CD4-positive, CD25-positive, alpha-beta regulatory T cell (primary cell): ENCODE measurements at places on chromosomes 2 and 18.
A peak's percentile ranks its signal among the peaks of the same experiment; 100 is the strongest.

- no peak for DNase-seq
Observed at GRCh38 chr2:174681099-174682006, 82.9 kb downstream of the CHRNA1 start.

- peak; percentile 89 for DNase-seq
Observed at GRCh38 chr2:197453914-197454398, 604 bp downstream of the COQ10B start.

GRCh38 chr2:218381916-218382366 is at the start of gene SLC11A1:
TSS of gene SLC11A1 (plus strand) at chr2:218382273. CDS start at chr2:218382369, 96 bp downstream.
- DNase-seq, result no peak

- no peak for DNase-seq
Observed at GRCh38 chr18:63266888-63267790, 52.4 kb downstream of the BCL2 start.

DNA sequence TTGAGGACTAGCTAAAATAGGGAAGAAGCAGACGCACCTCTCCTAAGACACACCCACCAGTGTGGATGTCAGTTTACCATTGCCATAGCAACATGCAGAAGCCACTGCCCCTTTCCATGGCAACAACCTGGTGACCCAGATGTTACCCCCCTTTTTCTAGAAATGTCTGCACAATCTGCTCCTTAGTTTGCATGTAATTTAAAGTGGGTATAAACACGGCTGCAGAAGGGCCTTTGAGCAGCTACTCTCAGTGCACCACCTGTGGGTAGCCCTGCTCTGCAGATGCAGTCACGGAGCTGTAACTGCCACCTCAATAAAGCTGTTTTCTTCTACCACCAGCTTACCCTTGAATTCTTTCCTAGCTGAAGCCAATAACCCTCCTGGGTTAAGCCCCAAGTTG is 87.1 kb downstream of the FBXO15 start:
- DNase-seq, result no peak

GRCh38 chr18:61669320-61669719 is 223.5 kb downstream of the RNF152 start:
- DNase-seq, result no peak

- no peak for DNase-seq
Observed at GRCh38 chr2:56244506-56244905, 60.7 kb downstream of the CCDC85A start.

- no peak for DNase-seq
Observed at GRCh38 chr18:11512096-11513025, 97.0 kb upstream of the SLC35G4 start.

- no peak for DNase-seq
Observed at GRCh38 chr2:69217333-69218080, 169.5 kb downstream of the GFPT1 start.

DNA sequence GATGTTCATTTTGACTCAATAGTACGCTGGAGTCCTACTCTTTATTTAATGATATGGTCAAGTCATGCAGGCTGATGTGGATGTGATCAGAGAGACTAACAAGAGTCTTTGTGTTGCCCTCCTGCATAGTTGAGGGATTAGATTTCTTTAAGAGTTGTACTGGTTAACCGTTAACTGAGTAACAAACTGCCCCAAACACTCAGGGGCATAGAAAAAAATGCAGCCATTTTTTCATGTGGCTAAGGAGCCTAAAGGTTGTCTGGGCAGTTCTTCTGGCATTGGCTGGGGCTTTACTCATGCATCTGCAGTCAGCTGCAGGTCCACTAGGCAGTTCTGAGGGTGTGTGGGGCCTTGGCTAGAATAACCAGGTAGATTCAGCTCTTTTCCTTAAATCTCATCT is 32.5 kb downstream of the DOCK10 start:
- no peak for DNase-seq

DNA sequence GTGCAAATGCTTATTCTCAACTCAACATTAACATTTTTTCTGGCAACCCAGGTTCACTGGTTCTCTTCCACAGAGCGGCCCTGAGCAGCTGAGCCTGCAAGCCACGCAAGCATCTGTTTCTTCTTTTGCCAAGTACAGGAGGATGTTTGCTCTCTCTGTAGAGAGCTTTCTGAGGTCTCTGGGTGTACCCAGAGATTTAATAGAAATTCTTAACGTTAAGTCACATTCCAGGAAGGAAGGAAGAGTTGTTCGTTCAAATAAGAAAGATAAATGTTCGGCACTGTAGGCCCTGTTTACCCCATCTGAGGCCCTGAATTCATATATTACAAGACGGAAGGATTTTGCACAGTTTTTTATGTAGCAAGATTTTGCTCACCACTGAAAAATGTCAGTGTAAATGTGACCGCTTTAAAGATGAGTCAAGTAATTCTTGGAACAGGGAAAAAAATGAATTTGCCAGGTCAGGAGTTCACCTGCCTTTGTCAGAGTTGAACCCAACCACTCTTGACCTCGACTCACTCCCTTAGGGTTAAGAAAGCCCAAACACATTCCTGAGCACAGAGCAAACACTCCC is 30.1 kb downstream of the KCTD18 start:
- DNase-seq, result peak; percentile 58

DNA sequence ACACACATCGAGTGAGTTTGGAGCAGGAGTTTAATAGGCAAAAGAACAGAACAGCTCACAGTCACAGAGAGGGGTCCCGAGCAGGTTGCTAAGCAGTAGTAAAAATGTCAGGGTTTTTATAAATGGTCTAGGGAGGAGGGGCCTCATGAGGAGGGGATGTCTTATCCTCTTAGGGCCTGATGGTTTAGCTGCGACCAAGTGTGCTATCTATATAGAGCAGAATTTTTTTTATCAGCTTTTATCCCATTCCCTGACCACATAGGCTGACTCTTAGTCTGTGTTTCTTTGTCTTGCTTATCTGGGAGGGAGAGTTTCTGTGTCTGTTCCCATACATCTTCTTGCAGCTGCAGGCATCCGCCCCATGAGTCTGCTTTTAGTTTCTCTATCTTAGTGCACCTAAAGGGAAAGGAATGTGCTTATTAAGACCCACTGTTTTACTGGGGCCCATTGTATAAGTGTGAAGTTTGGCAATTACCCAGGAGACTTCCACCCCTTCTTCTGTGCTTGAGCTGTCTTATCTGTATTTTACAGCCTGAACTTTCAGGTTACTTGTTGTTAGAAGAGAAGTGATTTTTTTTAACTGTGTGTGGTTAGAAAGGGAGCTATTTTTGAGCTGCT is 30.4 kb upstream of the GMCL1 start:
- no peak for DNase-seq

- no peak for DNase-seq
Observed at GRCh38 chr2:33021542-33022227, 74.9 kb downstream of the LTBP1 start.

- no peak for DNase-seq
Observed at GRCh38 chr2:10515887-10516286, 67.8 kb upstream of the ODC1 start.

DNA sequence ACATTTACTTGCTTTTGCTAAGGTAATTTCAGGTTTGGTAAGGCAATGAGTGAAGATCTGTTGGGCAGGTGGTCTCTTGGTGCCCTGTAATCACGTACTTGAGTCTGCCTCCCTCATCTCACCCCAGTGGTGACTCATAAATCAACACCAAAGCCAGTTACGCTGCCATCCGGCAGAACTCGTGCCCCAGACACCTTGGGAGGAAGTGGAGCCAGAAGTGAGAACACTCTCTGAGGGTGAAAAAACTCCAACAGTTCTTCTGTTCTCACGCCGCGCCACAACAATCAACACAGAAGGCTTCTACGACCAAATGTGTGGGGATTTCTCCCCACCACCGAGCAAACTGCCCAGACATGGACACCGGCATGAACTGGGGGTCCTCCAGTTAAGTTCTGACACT is 206.2 kb downstream of the ARL4C start:
- peak; percentile 88 for DNase-seq

DNA sequence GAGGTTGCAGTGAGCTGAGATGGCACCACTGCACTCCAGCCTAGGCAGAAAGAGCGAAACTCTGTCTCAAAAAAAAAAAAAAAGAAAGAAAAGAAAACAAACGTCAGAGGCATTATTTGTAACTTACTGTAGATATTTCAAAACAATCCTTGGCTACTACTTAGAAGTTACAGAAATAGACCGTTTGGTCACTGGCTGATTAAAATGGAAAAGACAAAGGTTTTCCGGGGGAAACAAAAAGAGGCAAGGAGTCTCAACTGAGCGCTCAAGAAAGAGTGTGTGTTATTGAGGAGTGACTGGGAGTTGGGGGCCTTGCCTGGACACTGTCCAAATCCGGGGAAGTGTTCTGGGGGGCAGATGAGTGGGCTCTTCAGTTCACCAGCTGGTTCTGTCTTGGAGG is 47.6 kb downstream of the TEX44 start:
- no peak for DNase-seq

GRCh38 chr18:31510319-31510718 is 12.3 kb downstream of the DSG2 start:
- DNase-seq, result no peak

DNA sequence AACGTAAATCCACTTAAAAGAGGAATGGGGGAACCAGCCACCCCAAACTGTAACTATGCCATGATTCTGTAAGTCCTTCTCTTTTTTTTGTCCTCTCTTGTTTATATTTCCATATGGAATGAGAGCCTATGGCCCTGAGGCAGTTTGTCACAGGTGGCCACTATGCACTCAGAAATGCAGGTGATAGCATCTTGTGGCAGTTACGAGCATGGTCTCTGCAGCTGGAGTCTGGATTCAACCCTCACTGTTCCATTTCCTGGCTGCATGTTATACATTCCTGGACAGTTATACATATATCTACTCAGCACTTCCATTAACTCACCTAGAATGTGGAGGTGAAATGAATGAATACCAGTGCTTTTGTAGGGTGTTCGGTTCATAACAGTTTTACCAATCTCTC is 291.5 kb upstream of the FANCL start:
- no peak for DNase-seq

GRCh38 chr2:7633566-7634153 is 716.4 kb downstream of the RNF144A start:
- DNase-seq, result no peak

DNA sequence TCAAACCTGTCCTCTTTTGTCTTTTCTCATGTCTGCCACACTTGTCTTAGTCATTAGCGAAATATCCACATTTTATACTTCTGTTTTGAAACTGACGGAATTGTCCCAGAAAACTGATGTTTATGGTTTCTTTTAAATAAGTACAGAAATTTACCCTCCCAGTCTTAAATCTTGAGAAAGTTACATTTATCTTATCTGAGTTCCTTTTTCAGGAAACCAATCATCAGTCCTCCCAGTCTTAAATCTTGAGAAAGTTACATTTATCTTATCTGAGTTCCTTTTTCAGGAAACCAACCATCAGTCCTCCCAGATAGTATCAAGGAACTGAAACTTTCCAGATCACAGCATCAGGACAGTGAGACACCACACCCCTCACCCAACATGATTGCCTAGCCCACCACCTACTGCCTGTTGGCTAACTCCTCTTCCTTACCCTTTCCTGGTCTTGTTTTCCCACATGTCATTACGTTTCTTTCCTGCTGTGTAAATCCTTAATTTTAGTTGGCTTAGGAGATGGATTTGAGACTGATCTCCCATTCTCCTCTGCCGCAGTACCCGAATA is 247.7 kb downstream of the PTPRM start:
- no peak for DNase-seq

- no peak for DNase-seq
Observed at GRCh38 chr2:24768013-24768412, 25.2 kb downstream of the PTRHD1 start.
